ENCODE measurements at places on chromosomes 11 and 22.

GRCh38 chr11:76734456-76735420 is 48.4 kb upstream of the TSKU start:
- no peak for DNase-seq

DNA sequence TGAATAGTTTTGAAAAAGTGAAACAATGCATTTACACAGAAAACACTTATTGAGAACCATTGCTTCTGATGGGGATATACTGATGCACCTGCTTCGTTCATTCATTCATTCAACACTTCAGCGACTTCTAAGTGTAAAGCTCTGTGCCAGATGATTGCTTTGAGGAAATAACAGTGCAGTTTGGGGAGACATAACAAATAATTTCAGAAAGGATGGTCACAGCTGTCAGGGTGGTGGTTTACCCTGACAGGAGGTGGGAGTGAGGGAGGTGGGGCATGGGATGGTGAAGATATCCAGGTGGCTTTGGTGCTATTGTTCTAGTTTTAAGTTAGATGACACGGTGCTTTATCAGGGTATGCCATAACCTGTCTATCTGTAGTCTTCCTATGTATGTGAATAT is 344.1 kb downstream of the LARGE1 start:
- no peak for DNase-seq

DNA sequence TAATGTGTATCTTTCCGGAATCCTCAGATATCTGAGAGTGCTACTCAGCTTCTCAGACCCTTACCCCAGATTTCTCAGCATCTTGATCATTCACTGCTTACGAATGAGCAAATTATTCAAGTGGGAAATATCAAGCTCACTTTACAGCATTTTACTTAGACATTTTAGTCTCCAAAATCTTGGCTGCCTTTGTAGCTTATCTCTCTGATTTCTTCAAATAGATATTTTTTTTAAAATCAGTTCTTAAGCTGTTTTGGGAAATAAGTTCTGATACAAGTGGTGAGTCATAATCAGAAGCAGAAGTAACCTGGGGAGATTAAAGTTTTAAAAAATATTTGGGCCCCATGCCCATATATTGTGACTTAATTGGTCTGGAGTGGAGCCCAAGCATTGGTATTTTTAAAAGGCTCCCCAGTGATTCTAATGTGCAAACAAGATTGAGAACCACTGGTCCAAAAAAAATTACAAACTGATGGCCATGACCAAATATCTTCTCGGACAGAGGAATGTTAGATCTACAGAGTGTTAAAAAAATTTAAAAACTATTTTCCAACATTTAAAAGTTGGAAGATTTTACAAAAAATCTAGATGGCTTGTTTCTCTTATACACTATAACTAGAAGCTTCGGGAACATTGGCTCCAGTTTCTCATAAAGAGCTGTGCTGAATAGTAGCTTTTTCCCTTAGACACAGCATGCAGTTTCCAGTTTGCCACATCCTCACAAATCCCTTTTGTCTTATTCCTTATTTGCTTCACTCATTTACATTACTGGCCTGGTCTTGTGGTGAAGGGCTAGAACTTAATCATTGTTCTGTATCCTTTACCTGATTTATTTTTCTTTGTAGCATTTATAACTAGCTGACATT is 87.8 kb upstream of the BMAL1 start:
- DNase-seq: no peak

DNA sequence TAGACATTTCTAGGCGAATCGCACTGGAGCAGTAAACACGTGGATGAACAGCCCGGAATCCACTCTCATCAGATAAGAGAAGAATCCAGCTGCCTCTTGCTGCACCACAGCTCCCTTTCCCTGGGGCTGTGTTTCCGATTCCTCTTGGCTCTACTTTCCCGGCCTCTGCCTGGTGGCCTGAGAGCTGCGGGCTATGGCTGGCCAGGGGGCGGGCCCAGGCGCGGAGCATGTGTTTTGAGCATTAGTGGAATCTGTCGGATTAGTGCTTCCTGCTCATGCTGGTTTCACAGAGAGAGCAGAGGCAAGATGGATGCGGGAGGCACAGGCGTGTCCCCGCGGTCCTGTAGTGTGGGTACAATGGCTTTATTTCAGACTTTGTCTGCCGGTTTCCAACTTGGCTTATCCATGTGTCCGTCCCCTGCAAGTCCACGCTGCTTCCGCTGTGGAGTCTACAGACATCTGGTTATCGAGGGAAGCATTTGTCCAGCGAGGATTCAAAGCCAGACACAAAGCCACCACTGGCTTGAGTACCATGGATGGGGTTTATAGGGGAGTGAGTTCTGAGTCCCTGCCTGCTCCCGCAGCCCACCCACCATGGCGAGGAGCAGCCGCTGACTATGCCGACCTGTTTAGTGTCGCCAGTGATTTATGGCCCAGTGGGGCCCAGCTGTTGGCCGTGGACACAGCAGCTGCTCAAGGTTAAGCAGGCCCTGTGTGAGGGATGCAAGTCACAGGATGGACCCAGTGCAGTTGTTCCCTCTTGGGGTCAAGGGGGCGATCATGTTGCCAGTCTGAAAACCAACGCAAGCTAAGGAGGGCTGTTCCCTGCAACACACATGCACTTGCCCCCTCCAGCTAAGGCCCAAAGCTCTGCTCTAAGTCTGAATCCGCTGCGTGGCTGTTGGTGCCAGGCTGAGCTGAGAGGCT is 43.3 kb upstream of the EP300 start:
- peak; percentile 32 for DNase-seq

DNA sequence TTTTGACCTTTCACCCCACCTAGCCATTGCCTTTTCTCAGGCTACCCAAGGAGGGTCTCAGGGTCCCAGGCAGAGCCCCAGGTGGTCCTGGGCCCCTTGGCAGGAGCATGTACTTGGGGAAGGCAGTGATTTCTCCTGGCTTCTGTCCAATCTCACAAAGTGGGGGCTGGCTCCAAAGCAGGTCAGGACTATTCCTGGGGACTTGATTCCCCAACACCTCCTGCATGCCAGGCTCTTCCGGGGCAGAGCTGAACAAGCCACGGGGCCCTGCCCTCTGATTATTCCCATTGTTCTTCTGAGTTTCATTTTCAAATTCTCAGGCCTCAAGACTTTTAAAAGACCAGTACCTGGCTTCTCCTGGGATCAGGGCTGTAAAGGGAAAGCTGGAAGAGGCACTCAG is 1.5 kb upstream of the TCF20 start:
- no peak for DNase-seq

GRCh38 chr22:35552196-35552842 is 11.7 kb downstream of the RASD2 start:
- no peak for DNase-seq

- no peak for DNase-seq
Measured at GRCh38 chr11:64445651-64446050, 86.7 kb downstream of the RPS6KA4 start.

- DNase-seq: no peak
Measured at GRCh38 chr11:9840460-9841004, 176.7 kb downstream of the SWAP70 start.

GRCh38 chr22:47423861-47424820 is 661.7 kb downstream of the TBC1D22A start:
- DNase-seq: no peak

DNA sequence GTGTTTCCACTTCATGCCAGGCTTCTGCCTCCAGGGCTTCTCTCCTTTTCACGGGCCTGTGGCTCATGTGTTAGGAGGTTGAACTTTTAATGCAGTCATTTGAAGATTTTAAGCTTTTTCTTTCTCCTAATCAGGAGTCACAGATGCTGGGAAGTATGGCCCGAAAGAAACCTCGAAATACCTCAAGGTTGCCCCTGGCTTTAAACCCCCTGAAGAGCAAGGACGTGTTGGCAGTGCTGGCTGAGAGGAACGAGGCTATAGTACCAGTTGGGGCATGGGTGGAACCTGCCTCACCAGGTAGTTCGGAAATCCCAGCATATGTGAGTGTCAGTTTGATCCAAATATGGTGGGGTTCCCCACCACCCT is 571 bp downstream of the CCDC15 start:
- DNase-seq: no peak

GRCh38 chr11:120398132-120398531 is 61.9 kb downstream of the ARHGEF12 start:
- DNase-seq: no peak

GRCh38 chr22:31308181-31308580 is 15.9 kb upstream of the PIK3IP1 start:
- no peak for DNase-seq

- no peak for DNase-seq
Measured at GRCh38 chr11:78312712-78313111, 104.9 kb downstream of the GAB2 start.

- DNase-seq: peak; percentile 68
Measured at GRCh38 chr11:46278387-46279125, 1.1 kb downstream of the CREB3L1 start.
